ENCODE measurements at places on chromosomes 3 and 15.

- no peak for DNase-seq
Observed at GRCh38 chr3:75272691-75273090, 391.4 kb upstream of the FRG2C start.

- DNase-seq: no peak
Observed at GRCh38 chr3:123439806-123440580, 8.9 kb downstream of the ADCY5 start.

GRCh38 chr3:128663151-128663550 lies 12.5 kb upstream of the RPN1 start:
- no peak for DNase-seq

GRCh38 chr3:38578551-38578950 lies 70.9 kb downstream of the SCN5A start:
- DNase-seq: no peak

GRCh38 chr3:72347819-72348319 lies 500.4 kb downstream of the SHQ1 start:
- peak; percentile 26 for DNase-seq

DNA sequence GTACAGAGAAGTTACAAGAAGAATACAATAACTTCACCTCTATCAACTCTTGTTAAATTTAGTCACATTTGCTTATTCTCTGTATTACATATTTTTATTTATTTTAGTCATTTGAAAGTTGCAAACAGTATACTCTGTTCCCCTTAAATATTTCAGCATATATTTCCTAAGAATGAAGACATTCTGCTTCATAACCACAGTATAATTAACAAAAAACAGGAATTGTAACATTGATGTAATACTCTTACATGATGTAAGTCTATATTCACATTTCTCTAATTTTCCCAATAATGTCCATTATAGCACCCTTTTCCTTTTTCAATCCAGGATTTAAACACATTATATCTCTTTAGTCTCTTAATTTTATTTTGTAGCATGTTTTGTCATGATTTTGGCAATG lies 112.0 kb downstream of the AKAP13 start:
- no peak for DNase-seq

- no peak for DNase-seq
Observed at GRCh38 chr3:30069056-30069455, 537.3 kb upstream of the TGFBR2 start.

- DNase-seq: no peak
Observed at GRCh38 chr15:63176302-63176701, 13.1 kb upstream of the RAB8B start.

DNA sequence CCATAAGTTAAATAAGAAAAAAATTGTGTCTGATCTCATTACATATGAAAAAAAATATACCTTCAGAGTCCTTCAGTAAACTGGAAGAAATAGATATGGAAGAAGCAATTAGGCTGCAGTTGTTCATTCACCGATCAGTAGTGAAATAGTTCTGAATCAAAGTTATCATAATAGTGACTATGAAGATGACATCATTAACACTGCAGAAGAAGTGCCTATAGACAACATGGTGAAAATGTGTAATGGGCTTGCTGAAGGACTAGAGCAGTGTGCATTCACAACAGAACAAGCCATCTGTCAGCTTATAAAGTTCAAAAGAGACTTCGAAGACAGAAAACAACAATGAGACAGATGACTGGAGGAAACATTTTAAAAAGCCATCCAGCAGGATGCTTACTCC lies 144.5 kb downstream of the NAALADL2 start:
- no peak for DNase-seq

DNA sequence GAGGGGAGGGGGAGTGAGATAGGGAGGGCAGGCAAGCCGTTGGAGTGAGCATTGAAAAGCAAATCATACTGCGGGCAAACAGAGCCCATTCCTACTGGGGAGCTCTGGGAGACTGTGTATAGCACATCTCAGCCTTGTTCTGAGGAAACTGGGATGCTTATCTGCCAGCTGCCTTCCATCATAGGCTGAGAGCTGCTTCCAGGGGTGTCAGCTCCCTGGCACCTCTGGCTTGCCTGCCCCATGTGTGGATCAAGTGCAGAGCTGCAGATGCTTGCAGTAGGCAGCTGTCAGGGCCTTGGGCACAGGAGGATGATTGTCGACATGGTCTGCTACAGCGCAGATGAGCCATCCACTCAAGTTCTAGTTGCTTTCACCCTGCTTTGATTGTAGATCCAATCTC lies 86.8 kb downstream of the CHRNA7 start:
- no peak for DNase-seq

GRCh38 chr3:195755791-195756676 lies 35.3 kb downstream of the MUC20 start:
- DNase-seq: no peak

GRCh38 chr15:78850352-78850751 lies 22.3 kb upstream of the MORF4L1 start:
- DNase-seq: no peak

DNA sequence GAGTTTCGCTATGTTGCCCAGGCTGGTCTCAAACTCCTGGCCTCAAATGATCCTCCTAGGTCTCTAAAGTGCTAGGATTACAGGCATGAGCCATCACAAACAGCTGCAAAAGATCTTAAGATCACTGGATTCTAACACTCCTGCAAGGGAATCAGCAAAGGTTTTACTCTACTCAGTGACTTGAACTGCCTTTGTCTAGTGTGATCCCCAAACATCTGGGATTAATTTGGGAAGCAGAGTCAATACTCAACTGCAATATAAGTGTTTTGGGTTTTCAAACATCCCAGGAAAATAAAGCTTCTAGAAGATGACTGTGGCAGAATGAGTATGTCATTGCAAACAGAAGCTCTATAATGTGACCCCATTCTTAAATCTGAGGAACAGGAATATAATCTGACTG lies 7.2 kb downstream of the SPG21 start:
- no peak for DNase-seq

- no peak for DNase-seq
Observed at GRCh38 chr15:81784751-81785150, 261.1 kb downstream of the MEX3B start.

GRCh38 chr3:54550221-54550977 lies 377.5 kb downstream of the LRTM1 start:
- no peak for DNase-seq

GRCh38 chr15:55694652-55695150 lies 48.3 kb downstream of the PRTG start:
- DNase-seq: no peak

DNA sequence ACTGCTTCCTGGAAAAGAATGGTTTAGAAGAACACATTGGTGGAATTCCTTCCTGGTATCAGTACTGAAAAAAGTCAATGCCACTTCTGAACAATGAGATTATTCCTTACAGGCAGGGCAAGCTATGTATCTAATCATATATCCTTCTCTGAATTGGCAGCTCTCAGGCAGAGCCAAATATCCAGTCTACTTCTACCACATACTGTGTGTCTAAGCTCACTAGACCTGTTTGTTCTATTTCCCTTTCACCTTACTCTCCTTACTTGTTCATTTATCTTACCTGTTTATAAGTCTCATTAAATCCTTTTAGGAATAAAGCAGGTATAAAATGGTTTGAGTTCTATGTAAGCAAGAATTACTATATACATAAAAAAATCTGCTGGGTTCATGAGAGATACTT lies 8.3 kb downstream of the SETMAR start:
- DNase-seq: no peak

DNA sequence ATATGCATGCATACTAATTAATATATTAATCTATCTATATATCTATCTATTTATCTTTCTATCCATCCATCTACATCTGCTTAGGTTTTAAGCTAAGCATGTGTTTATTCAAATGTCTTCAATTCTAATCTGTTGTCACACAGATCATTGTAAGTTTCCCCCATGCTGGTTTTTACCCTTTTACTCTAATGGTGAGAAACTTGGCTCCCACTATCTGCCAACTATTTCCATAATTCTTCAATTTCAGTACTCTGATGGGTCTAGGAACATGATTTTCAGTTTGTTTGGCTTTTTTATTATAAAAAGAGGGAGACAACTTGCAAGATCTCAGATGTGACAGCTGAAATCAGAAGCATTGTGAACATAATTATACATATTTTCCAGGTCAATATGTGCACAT lies 773.8 kb downstream of the PLOD2 start:
- no peak for DNase-seq

GRCh38 chr3:58027704-58028317 lies 19.6 kb downstream of the FLNB start:
- DNase-seq: no peak

- no peak for DNase-seq
Observed at GRCh38 chr3:118636841-118637240, 397.8 kb downstream of the IGSF11 start.

GRCh38 chr3:64888165-64888564 lies 200.4 kb upstream of the ADAMTS9 start:
- no peak for DNase-seq

DNA sequence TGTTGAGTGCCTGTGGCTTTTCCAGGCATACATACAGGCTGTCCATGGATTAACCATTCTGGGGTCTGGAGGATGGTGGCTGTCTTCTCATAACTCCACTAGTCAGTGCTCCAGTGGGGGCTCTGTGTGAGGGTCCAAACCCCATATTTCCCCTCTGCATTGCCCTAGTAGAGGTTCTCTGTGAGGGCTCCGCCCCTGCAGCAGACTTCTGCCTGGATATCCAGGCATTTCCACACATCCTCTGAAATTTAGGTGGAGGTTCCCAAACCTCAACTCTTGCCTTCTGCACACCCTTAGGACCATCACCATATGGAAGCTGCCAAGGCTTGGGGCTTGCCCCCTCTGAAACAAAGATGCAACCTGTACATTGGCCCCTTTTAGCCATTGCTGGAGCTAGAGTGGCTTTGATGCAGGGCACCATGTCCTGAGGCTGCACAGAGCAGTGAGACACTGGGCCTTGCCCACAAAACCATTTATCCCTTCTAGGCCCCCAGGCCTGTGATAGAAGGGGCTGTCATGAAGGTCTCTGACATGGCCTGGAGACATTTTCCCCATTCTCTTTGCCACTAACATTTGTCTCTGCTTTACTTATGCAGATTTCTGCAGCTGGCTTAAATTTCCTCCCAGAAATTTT lies 400.1 kb upstream of the MDFIC2 start:
- DNase-seq: no peak

DNA sequence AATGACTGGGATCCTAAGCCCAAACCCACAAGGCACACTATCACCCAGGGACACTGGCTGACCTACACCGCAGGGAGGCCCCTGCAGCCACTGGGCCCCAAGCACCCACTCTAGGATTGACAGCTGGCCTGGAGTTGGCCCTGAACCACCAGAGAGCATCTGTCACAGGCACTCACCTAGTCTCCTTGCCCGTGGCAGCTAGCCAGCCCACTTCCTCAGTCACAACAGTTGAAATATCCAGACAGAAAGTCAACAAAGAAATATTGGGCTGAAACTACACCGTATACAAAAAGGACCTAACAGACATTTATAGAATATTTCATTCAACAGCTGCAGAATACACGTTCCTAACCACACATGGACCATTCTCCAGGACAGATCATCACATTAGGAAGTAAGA lies 5.2 kb upstream of the SPINK8 start:
- DNase-seq: no peak

- DNase-seq: no peak
Observed at GRCh38 chr3:188624828-188625227, 470.9 kb downstream of the LPP start.

DNA sequence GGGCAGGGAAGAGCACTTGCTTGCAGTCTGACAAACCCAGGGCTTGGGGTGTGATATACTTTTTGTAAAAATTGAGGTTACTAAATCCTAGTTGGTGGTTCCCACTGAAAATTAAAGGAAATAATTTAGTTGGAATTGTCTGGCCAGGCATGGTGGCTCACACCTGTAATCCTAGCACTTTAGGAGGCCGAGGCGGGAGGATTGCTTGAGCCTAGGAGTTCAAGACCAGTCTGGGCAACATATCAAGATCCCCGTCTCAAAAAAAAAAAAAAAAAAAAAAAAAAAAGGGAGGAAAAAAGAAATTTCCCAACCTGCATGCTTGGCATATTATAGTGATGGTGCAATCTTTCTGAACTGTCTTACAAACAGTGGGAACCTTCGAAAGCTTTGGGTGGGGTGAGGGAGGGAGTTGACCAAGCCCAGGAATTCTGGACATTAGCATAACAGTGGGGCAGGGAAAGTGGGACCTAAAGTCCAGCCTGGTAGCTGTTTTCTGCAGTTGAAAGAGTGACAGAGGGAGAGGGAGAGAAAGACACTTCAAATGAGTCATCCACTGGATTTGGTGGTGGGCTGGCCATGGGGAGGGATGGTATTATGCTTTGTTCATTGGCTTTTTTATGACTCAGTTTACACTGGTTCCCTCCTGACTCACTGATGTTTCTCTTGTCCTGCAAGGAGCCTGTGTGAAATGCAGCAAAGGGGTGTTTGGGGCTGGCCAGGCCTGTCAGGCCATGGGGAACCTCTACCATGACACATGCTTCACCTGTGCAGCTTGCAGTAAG lies 41.1 kb downstream of the LIMD1 start:
- no peak for DNase-seq

DNA sequence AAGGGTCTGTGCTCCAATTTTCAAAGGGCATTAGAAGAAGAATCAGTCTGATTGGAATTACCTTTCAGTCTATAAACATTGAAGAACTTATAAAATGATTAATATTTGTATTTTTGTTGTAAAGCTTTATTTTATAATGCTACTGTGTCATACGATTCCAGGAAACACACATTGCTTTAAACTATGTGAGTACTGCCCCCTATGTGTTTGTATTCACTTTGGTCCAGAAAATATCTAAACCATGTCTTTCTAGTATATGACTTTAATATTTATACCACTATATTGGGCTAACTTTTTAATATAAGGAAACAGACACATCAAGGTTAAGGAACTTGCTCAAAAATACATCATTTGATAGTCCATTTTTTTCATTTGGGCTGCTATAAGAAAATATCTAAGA lies 3.2 kb upstream of the RIOX2 start:
- DNase-seq: no peak

GRCh38 chr3:113533534-113533892 lies 1.2 kb downstream of the SIDT1 start:
- DNase-seq: peak; percentile 25

DNA sequence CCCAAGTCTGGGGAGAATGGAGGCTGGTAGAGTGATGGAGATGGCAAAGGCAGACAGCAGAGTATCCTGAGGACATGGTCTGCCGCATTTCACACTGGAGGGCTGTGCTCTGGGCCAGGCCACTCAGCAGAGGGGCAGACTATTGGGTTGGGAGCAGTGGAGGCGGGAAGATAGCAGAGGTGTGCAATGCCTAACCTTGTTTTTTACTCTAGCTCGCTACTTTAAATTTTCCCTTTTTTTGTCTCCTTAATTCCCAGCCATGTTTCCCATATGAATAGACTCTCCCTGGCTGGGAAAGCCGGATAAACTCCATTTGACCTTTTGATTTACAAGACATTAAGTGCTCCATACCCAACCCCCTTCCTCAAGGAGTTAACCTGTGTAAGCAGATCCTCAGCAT lies 33.5 kb upstream of the ST6GAL1 start:
- no peak for DNase-seq

GRCh38 chr3:195597848-195598247 lies 14.1 kb upstream of the APOD start:
- DNase-seq: no peak

Data from stimulated activated CD4-positive, alpha-beta T cell treated with anti-CD3 and anti-CD28 coated beads, Interleukin-2, amount 100 ng/mL, for 48 hours (primary cell).